Stimulated activated CD8-positive, alpha-beta memory T cell treated with anti-CD3 and anti-CD28 coated beads, Interleukin-12 subunit alpha, Interleukin-12 subunit beta, amount 100 ng/mL, for 1 hour (primary cell): ENCODE measurements at places on chromosomes 2 and 18.

- DNase-seq = no peak
These were observed 113.3 kb downstream of the SCG2 start for GRCh38 chr2:223488814-223489213.

DNA sequence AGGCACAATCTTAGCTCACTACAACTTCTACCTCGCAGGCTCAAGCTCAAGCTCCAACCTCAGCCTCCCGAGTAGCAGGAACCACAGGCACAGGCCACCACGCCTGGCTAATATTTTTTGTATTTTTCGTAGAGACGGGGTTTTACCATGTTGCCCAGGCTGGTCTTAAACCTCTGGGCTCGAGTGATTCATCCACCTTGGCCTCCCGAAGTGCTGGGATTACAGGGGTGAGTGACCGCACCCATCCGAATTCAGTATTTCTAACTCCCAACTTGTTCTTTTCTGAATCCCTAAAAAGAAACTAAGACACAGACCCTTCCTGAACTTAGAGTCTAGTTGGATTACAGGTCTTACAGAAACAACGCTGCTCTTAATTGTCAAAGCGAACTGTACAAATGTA, 32.3 kb upstream of the ACSL3 start:
- no peak for DNase-seq

- DNase-seq = no peak
These were observed 18.9 kb upstream of the KCNF1 start for GRCh38 chr2:10892796-10893350.

GRCh38 chr18:53753601-53754000, 470.9 kb downstream of the MBD2 start:
- no peak for DNase-seq

- no peak for DNase-seq
These were observed 14.3 kb upstream of the TANC1 start for GRCh38 chr2:158953926-158954763.

GRCh38 chr2:10161206-10161931, 38.8 kb downstream of the RRM2 start:
- no peak for DNase-seq

GRCh38 chr2:85754313-85755095, 713 bp downstream of the ATOH8 start:
- DNase-seq = no peak

- no peak for DNase-seq
These were observed 40.9 kb upstream of the KDM3A start for GRCh38 chr2:86400321-86400720.

GRCh38 chr2:85769236-85769982, 15.6 kb downstream of the ATOH8 start:
- DNase-seq = no peak

DNA sequence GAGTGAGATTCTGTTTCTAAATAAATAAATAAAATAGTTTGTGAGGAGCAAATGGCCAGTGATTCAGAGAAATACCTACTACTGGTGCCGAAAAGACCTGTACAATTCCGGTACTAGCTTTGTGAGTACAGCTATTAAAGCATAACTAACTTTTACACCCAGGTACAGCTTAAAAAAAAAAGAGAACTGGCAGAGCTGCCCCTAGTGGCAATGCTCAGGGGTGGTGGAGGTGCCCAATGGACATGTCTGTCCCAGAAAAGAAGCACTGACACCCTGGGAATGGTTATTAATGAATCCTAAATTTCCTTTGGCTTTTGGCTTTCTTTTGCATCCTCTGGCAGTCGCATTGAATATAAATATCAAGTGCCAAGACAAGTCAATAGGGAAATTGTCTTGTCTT, 87.0 kb downstream of the LIPG start:
- DNase-seq = no peak

- DNase-seq = no peak
These were observed 17.7 kb downstream of the EHBP1 start for GRCh38 chr2:62723253-62723652.

DNA sequence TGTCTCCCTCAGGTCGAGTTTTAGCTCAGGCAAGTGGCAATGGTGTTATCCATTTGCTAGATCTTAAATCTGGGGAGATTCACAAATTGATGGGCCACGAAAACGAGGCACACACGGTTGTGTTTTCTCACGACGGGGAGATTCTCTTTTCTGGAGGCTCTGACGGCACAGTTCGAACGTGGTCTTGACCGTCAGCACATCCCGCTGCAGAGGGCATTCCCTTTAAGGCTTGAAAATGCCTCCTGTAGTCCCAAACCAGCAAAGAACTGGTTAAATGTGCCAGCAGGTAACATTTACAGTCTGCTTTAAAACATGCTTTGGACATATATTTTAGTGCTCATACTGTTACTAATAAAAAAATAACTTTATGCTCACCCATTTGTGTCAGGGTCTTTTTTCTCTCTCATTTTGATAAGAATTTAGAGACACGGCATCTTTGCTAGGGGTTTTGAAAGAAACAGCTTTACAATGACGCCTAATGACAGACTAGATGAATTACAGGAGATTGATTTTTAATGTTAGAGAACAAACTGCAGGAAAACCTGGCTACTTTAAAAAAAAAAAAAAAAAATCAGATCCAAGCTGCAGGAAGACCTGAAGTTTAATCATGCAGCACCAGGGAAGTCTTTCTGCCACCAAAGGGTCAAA, 602 bp upstream of the VWC2L start:
- DNase-seq = no peak

DNA sequence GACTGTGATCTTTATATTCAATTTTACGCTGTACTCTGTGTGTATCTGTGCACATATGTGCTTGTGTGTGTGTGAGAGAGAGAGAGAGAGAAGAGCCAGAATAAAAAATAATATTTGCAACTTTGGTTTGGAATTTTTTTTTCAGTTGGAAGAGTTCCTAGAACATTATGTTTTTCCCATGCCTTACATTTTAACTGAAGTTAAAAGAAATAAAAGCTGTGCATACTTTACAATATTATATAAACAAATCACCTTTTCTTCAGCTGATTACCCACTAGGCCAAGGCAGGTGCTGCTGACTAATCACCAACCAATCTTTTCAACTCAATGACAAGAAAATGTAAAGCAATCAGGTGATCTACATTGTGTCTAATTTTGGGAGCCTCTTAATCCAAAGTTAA, 366.3 kb downstream of the NYAP2 start:
- no peak for DNase-seq
